ENCODE measurements at places on chromosomes 3 and 15. TPM values are rescaled to one million over a fixed set of nuclear protein-coding genes. Genes with fewer than 3 reads are reported as not detected.

DNA sequence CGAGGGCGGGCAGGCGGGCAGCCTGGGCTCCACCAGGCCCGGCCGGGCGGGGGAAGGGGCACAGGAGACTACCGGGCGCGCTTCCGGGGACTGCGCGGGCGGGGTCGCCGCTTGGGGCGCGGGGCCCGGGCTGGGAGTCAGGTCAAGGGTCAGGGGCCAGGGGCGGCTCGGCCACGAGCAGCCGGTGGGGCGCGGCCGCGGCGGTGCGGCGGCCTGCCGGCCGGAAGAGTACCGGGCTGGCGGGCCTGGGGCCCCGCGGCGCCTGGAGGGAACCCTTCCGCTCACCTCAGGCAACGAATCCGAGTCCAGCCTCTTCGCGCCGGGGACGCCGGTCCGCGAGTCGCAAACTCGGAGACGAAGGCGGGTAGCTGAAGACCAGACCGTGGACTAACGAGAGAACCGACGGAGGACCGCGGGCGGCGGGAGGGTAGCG, 225 bp downstream of the RHOA start:
- peak; percentile 55 for DNase-seq

- DNase-seq: no peak
These were observed 37.1 kb downstream of the RIOX2 start for GRCh38 chr3:97934980-97935695.

DNA sequence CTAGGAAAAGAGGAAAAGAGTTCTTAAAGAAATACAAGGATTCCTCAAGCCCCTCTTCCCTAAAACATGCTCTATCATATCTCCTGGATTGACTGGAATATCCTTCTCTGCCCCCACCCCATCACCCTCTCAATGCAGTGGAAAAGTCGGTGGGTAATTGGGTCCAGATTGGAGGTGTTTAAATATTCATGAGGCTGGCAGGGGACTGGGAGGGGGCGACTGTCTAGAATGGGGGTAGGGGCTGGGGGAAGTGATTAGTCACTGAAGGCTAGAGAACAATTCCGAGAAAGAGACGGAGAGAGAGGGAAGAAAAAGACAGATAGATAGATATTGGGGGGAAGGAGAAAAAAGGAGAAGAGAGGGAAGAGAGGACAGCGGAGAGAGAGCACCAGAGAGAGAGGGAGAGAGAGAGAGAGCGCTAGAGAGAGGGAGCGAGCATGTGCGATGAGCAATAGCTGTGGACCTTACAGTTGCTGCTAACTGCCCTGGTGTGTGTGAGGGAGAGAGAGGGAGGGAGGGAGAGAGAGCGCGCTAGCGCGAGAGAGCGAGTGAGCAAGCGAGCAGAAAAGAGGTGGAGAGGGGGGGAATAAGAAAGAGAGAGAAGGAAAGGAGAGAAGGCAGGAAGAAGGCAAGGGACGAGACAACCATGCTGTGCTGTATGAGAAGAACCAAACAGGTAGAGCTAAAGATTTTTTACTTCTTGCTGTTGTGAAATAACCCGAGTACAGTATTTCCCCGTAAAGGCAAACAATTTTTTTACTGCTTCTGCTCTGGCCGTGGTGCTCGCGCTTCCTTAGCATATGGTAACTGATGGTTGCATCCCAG, at the start of gene GAP43:
GAP43 (plus strand) TSS at position 467 of the 825 bp plus-strand sequence; CDS start at position 647, 180 bp downstream.
- no peak for DNase-seq

DNA sequence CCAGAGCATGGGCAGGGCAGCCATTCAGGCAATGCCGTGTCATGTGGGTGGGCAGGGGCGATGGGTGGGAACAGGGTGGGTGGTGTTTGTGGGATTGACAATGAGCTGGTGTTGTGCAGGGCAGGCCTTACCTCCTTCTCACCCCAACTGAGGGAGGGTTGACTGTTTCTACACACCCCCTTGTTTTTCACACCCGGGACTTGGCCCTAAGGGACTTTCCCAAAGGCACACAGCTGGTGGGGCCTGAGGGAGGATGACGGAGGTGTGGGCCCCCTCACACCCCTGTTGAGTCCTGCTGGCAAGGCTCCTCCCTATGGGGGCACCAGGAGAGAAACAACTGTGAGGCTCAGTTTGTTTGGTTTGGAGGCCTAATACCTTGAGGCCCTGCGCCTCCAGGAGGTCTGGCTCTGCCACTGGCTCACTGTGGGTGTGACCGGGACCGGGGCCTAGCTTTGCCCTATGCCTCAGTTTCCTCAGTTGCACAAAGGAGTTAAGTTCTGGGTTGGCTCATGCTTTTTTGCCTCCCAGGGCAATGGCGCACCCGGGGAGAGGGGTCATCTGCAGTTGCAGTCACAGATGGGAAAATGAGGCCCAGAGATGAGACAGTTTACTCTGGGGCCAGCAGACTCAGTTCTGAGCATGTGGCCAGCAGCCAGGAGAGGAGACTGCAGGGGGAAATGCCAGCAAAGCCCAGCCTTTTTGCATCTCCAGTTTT, 5.1 kb upstream of the DNAH1 start:
- DNase-seq: no peak

- DNase-seq: no peak
These were observed 27.0 kb downstream of the NDUFB4 start for GRCh38 chr3:120622870-120623726.

DNA sequence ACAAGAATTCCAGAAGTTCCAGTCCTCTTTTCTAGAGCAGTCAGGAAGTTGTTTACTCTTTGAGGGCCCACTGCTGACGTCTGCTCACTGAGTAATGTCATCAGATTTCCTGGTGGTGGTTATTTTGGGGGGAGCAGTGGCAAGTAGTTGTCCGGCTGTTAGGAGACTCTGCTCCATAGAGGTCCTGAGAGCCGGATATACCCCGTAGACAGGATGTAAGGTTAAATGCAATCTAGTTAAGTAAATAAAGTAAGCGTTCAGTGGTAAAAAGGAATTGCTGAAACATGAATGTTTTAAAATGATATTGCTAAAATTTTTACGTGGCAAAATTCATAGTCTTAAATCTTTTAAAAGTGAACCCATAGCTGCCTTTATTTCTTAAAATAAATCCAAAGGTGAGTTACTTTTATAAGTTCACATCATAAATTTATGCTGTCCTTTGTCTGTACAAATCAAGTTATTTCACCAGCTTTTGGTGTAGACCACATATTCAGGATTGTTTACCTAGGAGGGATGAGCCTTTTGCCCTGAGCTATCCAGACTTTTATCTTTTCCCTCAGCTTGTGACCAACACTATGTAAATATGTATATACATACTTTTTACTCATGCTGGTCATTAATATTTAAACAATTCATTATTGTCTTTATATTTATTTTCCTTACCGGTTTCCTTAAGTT, 65.8 kb downstream of the PDE8A start:
- DNase-seq: no peak

DNA sequence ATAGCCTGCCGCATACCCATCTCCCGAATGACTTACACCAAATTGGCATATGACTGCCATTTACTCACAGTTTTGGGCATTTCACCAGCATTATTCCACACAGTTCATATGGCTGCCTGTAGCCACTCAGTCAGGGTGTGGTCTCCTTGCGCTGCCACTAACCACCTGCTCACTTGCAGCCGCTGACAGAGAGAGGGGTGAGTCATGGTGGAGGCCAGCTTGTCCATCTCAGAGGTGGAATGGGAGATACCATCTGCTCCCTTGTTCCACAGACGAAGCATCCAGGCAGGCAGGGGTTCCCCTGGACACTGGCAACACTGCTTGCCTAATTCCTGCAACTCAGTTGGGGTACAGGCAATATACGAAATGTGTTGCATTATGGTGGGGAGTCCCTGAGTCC, 15.6 kb downstream of the CCRL2 start:
- no peak for DNase-seq

- DNase-seq: no peak
These were observed 76.1 kb downstream of the LDHAL6B start for GRCh38 chr15:59282515-59283337.

DNA sequence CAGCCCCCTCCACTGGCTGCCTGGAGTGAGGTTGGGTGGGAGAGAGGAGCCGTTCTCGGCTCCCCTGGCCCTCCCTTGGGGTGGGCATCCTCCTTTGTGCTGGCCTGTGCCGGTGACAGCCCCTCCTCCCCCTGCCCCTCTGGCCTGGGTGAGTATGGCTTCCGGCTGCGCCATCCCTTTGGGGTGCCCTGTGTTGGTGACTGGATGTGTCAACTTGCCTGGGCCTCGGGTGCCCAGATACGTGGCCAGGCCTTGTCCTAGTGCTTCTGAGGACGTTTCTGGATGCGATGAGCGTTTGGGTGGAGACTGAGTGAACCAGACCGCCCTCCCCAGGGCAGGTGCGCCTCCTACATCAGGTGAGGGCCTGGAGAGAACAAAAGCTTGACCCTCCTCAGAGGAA, 59.7 kb downstream of the PLXNA1 start:
- no peak for DNase-seq

DNA sequence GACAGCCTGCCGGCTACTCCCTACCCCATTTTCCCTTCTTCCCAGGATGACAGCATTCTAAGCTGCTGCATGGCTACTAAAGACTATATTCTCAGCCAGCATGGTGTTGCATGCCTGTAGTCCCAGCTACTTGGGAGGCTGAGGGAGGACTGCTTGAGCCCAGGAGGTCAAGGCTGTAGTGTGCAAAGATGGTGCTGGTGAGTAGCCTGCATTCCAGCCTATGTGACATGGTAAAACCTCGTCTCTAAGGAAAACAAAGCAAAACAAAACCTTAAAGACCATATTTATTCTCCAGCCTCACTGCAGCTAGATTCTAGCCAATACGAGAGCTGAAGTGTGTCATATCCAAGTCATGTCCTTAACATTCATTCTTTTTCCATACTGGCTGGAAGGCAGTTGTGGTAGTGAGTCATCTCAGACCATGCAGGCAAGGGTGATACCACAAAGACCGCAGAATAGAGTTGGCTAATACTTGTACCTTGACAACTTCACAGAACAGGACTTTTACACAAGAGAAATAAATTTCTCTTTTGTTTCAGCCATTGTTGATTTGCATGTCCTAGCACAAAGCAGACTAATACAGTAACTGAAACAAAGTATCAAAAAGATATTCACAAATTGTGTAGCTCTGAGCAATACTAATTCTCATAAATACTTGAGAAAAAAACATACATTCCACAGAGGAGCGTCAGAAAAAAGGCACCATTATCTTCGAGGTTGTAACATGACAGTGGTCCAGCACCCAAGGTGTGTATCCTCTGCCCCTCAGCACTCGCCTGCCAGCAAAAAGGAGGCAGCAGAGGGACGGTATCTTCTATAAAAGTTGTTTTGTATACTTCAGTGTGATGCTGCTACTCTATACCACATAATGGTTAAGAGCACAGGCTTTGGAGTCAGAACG, 14.8 kb downstream of the PBRM1 start:
- DNase-seq: peak; percentile 35

- DNase-seq: no peak
These were observed 7.2 kb downstream of the SH3BP5 start for GRCh38 chr3:15325228-15325627.

DNA sequence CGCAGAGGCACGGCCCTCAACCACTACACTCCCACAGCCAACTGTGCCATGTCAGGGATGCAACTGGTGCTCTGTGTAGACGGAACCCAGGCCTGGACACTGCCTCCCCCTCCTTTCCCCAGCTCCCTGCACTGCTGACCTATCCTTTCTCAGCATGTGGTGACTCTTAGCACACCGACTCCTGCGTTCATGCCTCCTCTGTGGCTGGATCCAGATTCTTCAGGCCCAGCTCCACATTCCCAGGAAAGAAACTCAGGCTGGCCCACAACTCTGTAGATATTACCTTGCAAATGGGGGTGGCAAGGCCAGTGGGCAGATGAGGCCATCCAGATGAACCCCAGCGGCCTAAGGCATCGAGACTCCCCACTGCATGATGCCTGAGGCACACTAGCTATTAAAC, 272.7 kb downstream of the OCA2 start:
- no peak for DNase-seq

DNA sequence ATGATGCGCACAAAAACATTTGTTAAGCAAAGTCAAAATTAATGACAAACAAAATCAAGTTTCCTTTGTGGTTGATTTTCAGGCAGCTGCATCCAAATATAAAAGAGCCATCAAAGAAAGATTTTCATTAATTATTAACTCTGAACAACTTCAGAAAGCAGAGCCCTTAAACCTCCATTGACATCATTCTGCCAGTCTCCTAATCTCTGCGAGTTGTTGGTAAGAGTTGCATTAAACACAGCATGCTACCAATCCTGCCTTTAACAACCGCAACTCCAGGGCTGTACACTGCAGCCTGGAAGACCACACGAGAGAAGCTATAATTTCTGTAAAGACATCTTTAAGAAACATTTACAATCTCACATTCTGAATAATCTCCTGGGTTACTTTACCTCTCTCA, 204.6 kb downstream of the NR2F2 start:
- no peak for DNase-seq

DNA sequence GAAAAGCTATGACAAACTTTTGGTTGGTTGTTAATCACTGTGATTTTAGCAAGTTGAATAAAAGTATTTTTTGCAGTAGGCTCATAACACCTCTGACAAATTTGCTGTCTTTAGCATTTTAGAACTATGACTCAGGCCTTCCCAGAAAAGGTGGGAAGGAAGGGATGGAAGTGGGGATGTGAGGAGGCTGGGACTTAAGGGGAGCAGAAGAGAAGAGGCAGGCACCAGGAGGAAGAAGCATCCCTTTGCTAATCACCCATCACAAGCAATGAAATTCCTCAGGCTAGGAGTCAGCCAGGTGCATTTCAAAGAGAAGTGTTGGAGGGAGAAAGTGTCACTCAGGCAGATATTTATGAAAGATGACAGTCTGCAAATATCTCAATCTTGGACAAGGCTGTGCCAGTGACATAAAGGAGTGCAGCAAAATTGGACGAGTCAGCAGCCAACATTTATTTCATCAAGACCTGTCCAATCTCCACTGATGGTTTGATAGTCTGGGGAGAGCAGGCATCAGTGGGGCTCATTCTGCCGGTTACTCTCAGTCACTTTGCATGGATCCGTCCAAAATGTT, 337.3 kb upstream of the ARRDC4 start:
- no peak for DNase-seq

GRCh38 chr3:57918123-57918837, 89.9 kb upstream of the FLNB start:
- DNase-seq: no peak

- DNase-seq: peak; percentile 45
These were observed 32.7 kb downstream of the SMAD3 start for GRCh38 chr15:67097930-67098740.

GRCh38 chr15:20348291-20348899, 193.2 kb downstream of the GOLGA6L6 start:
- no peak for DNase-seq

GRCh38 chr15:56732135-56732885, 999 bp downstream of the ZNF280D start:
- no peak for DNase-seq

- DNase-seq: no peak
These were observed 46.8 kb downstream of the EOMES start for GRCh38 chr3:27675287-27675686.

The CLDN16 gene
- total RNA-seq: not detected

The CPNE9 gene
- not detected for total RNA-seq

The PLOD2 gene
- 2.2 TPM for total RNA-seq

The SLC2A2 gene
- not detected for total RNA-seq

The LRRC58 gene
- 21.3 TPM for total RNA-seq

The ROBO2 gene
- not detected for total RNA-seq

The FANCD2OS gene
- not detected for total RNA-seq

The SUMF1 gene
- 7.7 TPM for total RNA-seq

The CLDN1 gene
- 6.0 TPM for total RNA-seq

The WDR72 gene
- total RNA-seq: not detected

The RTP1 gene
- not detected for total RNA-seq
